ENCODE measurements at places on chromosomes 4 and X.

DNA sequence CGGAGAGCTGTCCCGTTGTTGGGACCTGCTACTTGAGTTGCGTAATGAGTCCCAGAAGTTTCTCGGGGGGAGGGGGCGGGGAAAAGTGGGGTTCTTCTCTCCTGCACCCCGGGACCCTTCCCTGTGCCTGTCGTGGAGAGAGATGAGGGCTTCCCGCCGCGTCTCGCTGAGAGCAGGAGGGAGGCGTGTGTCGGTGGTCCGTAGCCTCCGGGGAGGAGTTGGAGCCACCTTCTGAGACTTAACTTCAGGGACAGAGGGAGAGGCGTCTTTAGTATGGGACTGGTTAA, 698 bp downstream of the AFF1 start:
- DNase-seq: no peak

DNA sequence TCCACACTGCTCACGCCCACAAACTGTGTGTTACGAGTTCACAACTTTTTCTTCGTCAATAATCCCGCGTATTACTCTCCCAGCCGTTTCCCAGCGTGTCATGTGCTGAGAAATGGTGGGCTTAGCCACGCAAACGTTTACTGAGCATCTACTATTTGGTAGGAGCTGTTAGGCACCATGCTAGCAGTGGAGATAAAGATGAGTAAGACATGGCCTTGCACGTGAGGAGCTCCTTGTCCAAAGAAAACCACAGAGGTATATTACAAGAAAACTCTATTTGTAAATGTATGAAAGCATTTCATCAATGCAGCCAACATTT, 821 bp upstream of the TMEM128 start:
- no peak for DNase-seq

DNA sequence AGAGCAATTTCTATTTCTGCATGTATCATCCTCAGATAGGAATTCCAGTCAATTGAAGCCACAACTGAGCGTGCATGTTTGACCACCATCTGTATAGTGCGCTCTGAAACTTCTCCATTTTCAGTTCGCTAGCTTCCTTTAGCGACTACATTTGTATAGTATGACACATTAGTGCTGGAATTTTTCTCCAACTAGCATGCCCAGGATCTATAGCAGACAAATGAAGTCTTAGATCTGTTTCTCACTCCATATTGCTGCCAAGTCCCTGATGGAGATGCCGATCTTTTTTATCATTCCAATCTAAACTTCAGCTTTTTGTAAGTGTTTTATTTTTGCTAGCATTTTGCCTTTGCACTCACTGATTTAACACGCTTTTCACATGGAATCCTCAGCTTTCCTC, 774.8 kb upstream of the TENM3 start:
- no peak for DNase-seq

DNA sequence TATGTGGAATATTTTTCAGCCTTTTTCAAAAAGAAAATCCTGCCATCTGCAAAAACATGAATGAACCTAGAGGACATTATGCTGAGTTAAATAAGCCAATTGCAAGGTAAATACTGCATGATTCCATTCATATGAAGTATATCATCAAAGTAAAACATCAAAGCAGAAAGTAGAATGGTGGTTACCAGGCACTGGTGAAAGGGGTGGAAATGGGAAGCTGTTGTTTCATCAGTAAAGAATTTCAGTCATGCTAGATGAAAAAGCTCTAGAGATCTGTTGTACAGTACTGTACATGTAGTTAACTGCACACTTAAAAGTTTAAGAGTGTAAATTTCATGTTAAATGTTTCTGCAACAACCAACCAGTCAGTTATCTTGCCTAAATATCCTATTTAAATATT, 196.8 kb upstream of the ADGRL3 start:
- DNase-seq: no peak

GRCh38 chr4:82398263-82398662, 24.5 kb upstream of the HNRNPD start:
- no peak for DNase-seq

DNA sequence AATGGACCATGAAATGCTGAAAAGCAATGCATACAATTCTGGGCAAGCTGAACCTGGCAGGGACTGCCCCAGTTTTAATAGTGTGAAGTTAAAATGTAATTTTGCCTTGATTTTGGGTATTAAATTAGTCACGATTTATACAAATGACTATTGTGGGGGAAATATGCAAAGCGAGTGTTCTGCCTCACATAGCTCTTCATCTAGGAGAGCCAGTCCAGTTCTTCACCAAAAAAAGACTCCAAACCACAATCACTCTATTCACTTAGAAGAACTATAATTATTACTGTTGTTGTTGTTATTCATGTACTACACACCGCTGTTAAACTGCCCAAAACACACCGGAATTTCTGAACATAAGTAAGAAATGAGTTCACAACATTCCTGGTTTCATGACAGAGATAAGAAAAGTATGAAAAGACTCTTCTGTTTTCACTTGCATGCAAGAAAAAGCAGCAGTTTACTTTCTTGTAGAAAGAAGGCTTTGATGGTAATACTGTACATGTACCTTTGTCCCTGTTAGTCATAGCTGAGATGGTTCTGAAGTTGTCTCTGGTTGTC, 101.9 kb downstream of the QRFPR start:
- DNase-seq: no peak

DNA sequence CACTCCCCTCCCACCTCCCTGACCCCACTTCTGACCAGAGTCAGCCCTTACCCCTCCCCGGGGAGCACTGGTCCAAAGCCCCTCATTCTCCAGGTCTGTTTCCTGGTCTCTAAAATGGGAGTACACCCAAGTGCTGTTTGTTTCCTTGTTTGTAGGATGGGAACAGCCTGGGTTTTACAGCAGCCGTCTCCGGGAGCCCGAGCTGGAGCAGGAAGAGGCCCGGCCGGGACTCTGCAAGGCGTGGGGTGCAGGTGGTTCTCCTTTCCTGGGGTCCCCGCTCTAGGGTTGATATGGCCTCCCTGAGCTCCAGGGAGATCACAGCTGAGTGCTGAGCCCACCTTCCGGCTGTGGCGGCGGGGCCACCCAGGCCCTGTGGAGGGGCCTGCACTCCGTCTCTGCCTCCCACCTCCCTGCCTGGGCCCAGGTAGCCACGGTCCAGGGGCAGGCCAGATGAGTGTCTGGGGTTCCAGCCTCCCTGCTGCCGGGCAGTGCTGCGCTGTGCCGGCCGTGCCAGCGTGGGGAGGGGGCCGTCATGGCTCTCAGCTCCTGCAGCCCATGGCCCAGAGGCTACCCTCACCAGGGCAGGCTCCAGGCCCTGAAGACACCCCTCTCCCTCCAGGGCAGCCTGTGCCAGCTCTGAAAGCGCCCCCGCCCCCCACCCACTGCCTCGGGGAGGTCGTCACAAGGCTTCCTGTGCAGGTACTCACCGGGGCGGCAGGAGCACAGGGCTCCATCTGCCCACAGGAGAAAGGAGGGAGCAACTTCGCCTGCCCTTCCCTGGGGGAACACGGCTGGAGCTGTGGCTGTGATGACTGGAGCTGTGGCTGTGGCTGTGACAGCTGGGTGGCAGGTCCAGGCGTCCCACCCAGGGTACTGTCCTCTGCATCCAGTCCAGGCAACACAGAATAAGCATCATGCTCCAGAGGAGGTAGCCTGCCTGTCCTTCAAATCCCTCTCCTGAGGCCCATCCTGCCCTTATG, 98.8 kb downstream of the ADRA2C start:
- DNase-seq: no peak

DNA sequence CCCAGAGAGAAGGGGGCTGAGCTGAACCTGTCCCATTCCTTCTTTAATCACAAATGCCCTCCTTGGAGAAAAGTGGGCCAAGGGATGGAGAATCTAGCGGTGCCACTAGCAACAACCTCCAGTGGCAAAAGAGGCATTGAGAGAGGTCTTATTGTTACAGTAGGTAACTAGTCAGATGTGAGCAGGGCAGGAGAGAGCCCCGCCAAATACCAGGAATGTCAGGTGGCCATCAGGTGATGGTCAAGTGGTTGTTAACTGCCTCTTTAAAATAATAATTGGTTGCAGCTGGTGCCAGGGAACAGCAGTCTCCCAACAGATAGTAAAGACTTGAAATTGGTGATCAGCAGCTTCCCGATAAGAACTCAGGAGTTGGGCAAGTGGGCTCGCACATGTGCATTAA, 116.1 kb downstream of the EVC2 start:
- no peak for DNase-seq

DNA sequence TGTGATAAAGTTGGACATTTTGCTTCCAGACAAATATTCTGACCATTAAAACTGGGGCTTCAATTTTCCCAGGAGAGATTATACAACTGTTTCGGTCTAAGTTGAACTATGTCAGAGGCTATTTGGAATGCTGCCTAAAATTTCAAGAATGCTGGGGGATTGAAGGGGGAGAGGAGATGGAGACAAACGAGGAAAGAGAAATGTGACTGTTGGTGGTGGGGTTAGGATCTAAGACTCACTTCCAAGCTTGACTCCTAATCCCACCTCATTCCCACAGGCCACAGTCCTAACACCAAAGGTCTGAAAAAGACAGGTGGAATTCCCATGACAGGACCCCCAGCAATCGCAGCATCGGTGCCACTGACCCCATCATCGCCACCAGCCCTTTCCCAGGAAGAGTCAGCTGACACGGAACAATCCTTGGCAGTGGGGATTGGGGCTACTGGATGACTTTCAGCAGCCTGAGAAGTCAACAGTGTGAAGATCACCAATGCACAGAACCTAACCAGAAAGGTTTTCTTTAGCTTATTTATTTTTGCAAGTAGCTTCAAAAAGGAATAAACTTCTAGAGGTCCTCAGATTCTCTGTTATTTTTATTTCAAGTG, 74.0 kb upstream of the PRSS48 start:
- DNase-seq: no peak

DNA sequence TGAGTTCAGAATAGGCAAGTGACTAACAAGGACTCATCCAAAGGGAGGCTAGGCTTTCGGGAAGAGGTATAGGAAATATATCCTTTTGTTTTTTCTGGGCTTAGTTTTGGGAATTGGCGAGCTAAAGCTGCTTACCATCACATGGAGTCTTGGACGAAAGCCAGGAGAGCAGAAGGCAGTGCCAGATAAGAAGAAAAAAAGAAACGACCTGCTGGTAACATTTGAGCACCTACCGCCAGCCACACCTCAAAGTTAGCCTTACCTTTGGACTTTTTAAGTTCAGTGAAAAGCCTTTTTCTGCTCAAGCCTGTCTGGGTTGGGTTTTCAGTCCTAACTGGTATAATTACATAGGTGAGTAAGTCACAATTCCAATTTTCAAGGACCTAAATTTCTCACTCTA, 85.1 kb upstream of the LCORL start:
- no peak for DNase-seq

DNA sequence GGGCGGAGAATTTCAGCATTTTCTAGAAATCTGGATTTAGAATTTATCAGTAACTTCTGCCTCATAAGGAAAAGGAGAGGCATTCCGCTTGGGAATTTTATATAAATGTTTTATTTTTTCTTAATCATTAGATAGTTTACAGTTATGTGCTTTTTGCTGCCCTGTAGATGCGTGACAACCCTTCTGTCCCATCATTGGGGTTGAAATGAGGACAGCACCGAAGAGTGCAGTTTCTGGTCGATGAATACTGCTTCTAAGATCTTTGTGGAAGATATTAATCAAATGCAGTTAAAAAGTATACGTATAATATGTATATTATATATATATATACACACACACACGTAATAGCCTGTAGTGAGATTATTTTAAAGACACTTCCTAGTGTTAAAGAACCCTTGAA, 1.5 kb downstream of the RBPJ start:
- no peak for DNase-seq

DNA sequence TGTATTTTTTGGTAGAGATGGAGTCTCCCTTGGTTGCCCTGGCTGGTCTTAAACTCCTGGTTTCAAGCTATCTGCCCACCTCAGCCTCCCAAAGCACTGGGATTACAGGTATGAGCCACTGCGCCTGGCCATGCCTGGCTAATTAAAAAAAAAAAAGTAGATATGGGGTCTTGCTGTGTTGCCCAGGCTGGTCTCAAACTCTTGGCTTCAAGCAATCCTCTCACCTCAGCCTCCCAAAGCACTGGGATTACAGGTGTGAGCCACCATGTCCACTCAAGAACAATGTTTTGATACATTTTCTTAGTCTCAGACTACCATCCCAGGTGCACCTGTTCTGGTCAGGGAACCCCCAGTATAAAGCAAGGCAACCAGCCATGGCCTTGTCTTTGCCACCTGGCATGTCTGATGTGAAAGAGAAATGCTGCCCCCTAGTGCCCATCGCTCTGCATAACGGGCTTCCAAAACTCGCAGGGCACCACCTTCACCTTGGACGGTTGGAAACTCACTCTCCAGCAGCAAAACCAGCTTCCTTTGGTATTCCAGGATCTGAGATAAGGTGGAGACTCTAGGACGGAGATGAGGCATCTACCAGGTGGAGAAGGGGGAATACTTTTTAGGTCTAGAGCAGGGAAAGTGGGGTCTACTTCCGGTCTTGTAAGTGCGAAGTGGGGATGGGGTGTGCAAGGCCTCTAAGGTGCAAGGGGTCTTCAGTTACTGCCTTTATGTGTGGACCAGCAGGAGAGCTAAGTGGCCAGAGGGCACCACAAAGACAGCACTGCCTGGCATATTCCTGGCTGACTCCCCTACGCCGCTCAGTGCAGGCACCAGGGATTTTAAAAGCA, 47.7 kb upstream of the AFAP1 start:
- peak; percentile 37 for DNase-seq

GRCh38 chrX:53447441-53447840, 13.3 kb upstream of the HSD17B10 start:
- no peak for DNase-seq

DNA sequence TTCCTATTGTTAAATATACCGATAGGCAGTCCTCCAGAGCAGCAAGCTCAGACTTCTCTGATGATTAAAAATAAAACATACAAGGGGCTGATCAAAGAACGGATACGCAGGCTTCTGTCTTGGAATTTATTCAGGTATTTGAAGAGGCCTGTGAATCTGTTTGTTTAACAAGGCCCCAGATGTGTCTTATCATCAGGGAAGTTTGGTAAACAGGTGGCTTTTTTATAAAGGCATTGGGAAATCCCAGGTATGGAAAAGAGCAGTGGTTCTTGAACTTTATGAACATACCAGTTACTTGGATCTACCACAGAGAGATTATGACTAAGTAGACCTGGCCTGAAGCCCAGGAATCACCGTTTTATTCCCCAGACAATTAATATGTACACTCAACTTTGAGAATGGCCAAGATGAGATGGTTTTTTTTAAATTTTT, 47.9 kb downstream of the SOWAHB start:
- DNase-seq: peak; percentile 59

- DNase-seq: no peak
Measured at GRCh38 chrX:9182041-9182440, 148.1 kb upstream of the FAM9B start.

DNA sequence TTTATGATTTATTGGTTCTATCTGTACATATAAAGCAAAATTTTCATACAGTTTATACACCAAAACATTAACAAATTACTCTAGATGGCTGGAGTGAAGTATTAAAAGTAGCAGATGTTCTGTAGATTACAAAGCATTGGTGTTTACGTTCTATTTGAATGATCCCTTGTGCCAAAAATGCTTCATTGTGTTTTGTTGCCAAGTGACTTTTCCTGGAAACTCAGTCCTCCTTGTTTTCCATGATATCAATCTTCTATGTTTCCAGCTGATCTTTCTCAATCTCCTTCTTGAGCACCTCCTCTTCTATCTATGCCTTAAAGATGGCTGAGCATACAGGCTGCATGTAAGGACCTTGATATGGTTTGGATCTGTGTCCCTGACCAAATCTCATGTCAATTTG, 263.6 kb upstream of the CTSO start:
- DNase-seq: no peak
